Fibroblast of the aortic adventitia (primary cell): ENCODE measurements at places on chromosomes 11 and 22.
A peak's percentile ranks its signal among the peaks of the same experiment; 100 is the strongest.

DNA sequence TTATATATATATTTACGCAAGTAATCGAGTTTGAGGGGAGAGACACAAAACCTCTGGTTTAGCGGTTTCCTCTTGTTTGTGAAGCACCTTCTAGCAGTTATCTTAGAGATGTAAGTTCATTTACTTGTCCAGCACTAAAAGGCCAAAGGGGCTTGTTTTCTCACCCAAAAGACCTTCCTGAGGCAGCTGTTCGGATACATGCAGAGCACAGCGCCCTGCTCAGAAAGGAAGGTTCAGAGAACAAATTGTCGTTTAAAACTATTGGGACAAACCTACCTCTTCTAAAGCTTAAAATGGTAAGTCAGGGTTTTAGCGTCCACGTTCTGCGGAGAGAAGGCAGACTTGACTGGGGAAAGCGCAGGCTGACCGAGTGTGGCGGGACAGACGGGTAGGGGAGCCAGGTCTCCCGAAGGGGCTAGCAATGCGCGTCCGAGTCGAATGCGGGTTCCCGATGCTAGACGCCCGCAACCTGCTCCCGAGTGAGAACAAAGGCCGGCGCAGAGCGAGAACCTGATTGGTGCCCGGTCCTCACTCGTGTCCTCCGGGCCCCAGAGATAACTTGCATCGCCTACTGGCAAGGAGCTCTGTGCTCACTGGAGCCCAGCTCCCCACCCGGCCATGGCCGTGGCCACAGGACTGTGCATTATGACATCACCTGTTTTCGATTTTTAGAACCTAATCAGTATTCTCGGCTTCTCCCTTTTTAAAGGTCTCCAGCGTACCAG is 1.0 kb upstream of the SESN3 start:
- DNase-seq: peak; percentile 68

GRCh38 chr11:132114185-132114584 is 743.8 kb downstream of the NTM start:
- DNase-seq: peak; percentile 29

GRCh38 chr11:70233511-70233934 is 30.4 kb downstream of the FADD start:
- DNase-seq: peak; percentile 76

- no peak for DNase-seq
These were observed 683.5 kb upstream of the CCDC179 start for GRCh38 chr11:23543651-23544222.

DNA sequence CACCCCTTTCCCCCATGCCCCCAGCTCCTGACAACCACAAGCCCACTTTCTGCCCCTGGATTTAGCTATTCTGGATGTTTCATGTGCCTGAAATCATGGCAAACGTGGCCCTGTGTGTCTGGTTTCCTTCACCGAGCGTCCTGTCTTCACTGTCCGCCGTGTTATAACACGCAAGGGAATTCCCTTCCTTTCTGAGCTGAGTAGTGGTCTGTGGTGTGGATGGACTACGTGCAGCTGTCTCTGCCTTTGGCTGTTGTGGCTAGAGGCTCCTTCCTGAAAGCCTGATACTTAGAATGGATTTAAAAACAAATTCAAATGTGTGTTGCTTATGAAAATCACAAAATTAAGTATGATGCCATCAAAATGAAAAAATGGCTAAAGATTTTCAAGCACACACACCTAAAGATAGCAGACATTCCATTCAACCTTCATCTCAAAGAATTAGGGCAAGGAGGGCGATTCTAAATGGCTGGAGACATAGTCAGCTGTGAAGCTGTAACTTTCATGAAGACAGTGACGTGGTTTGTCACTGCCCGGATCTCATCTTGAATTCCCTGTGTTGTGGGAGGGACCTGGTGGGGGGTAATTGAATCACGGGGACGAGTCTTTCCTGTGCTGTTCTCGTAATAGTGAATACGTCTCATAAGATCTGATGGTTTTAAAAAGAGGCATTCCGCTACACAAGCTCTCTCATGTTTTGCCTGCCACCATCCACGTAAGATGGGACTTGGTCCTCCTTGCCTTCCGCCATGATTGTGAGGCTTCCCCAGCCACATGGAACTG is 30.5 kb downstream of the KCNQ1 start:
- no peak for DNase-seq

- DNase-seq: peak; percentile 14
These were observed 559 bp downstream of the MRTFA start for GRCh38 chr22:40635940-40636379.

DNA sequence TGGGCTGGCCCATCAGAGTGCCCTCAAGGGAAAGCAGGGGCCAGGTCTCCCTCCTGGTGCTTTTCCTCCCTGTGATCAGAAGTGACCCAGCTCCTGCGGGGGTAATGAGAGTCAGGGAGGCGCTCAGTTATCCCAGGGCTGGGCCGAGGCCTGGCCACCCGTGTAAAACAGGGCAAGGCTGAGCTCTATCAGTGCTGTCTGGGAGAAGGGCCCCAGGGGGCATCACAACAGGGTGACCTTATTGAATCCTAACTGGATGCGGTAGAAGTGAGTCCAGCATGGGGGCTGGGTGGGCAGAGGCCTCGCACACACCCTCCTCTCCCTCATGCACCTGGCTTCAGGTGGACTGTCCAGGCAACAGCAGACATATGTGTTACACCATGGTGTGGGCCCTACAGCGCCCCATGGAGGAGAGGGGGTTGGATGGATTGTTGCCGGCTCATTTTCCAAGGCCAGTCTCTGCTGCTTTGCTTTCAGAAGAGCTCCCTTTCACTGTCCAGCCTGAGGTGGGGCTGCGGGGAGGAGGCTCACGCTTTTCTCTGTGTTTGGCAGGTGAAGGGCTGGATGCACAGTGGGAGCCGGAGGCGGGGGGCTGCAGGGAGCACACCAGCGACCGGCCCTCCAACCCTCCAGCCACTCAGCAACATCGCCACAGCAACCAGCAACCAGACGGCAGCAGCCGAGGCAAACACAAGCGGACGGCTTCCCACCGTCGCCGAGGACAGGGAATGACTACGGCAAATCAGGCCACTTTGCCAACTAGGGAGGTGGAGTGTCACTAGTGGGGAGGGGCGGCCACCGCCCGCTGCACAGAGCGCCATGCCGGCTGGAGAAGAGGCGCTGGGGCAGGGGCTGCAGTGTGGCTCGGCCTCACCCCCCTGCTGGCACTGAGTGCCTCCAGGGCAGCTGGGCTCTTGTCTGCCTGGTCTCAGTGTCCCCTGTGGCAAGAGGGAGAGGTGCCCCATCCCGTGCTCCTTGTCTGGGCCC is 24.7 kb downstream of the GNAZ start:
- DNase-seq: no peak

DNA sequence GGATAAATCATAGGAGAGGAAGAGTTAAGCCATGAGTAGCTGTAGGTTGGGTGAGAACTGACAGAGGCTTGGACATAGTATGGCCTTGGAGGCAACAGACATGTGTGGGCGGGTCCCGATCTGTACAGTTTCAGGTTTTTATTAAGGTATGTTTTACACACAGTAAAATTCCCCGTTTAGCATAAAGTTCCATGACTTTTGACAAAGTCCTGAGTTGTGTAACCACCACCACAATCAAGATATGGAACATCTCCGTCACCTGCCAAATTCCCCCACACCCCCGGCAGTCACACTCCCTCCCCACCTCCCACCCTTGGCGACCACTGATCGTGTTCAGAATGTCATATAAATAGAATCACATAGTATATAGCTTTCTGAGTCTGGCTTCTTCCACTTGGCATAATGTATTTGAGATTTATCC is 68.1 kb downstream of the GRIK4 start:
- no peak for DNase-seq

- DNase-seq: peak; percentile 63
These were observed 53.3 kb upstream of the CD44 start for GRCh38 chr11:35085531-35086165.

GRCh38 chr11:12270215-12270797 is 107.1 kb upstream of the PARVA start:
- DNase-seq: peak; percentile 44

- DNase-seq: no peak
These were observed 45.6 kb downstream of the IGSF9B start for GRCh38 chr11:133911171-133911570.

GRCh38 chr11:86184728-86185380 is 59.7 kb upstream of the EED start:
- DNase-seq: no peak

GRCh38 chr11:81253244-81253643 is 1480.4 kb downstream of the FAM181B start:
- DNase-seq: no peak

GRCh38 chr11:111814557-111815320 is 48.5 kb upstream of the PPP2R1B start:
- DNase-seq: peak; percentile 30

GRCh38 chr11:11865449-11865848 is 23.7 kb downstream of the USP47 start:
- DNase-seq: no peak

DNA sequence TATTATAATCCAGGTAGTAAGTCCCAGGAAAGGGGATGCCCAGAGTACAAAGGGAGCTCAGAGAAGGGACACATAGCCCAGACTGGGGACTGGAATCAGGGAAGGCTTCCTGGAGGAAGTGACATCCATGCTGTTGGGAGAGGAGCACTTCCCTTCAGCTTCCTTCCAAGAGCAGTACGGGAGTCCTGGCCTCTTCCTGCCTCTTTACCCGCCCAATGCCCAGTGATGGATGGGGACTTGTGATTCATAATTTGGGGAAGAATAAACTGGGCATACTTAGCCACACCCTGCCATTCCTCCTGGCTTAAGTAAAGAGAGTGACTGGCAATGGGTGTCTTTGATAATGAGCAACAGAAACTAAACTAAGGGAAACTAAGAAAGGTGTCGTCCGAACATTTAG is 11.5 kb downstream of the C11orf91 start:
- peak; percentile 49 for DNase-seq

DNA sequence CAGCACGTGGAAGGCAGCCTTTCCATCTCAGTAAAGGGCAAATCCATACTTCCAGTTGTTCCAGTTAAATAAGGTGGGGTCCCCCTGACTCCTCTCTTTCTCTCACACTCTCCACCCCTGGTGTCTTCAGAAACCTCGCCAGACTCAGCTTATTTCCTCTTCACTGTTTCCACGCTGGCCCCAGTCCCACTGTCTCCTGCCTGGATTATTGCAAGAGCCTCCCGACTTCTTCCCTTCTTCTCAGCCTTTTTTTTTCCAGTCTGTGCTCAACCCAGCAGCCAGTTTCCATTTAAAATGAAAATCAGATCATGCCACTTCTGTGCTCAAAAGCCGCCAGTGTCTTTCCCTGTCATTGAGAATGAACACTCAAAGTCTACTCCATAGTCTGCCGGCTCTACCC is 131.4 kb downstream of the PKNOX2 start:
- peak; percentile 37 for DNase-seq

DNA sequence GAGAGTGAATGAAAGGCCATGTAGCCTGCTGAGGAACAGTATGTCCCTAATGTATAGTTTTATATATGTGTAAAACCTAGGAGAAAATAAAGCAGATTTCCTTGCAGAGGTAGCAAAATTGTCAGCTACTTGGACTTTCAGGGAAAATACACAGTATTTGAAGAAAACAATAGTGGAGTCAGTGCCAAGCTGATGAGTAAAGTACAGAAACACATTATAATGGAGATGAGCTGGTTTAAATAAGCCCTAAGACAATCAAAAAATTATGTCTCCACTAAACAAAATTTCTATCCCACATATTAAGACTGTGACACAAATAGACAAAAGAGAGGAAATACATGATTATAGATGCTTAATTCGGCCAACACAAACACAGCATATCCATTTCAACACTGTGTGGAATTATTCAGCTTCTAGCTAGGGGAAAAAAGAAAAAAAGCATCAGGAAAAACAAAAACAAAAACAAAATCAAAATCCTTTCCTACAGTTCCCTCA is 75.9 kb downstream of the MAML2 start:
- peak; percentile 43 for DNase-seq

GRCh38 chr22:47000888-47001287 is 238.4 kb downstream of the TBC1D22A start:
- no peak for DNase-seq

GRCh38 chr11:46277622-46278386 is at the start of gene CREB3L1:
CREB3L1 (plus strand) TSS chr11:46277662; CDS start chr11:46278112, 450 bp downstream.
- DNase-seq: no peak

GRCh38 chr11:19968860-19969259 is 191.4 kb downstream of the DBX1 start:
- no peak for DNase-seq

DNA sequence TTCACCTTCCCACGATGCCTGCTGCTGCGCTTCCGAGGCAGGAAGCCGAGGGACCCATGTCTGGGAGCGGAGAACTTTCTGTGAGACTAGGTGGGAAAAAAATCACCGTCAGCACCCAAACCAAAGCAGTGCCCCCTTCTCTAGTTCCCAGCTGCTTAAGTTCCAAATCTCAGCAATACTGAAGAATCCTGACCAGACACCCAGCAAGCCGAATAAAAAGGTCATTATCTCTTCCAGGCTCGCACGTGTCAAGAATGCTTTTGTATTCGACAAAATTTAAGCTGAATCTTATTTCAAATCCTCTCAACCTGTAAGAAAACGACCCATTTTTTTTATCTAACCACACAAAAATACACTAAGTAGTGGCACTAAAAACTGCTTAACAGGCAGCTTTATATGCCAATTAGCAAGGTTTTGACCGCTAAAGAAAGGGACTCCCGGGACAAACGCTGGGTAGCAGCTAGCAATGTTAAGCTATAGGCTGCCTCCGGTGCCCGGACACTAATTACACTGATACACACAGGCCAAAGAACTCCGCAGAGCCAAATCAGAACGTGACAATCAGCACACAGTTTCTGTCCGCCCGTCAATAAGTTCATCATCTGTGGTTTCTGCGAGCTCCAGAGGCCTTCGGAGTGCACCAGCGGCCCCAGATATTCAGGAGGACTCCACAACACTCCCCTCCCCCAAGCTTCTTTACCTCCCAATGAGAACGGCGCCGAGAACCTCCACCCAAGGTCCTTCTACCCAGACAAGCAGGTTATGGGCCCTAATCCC is 728 bp downstream of the RPL3 start:
- DNase-seq: no peak

GRCh38 chr11:115887727-115888126 is 383.5 kb upstream of the CADM1 start:
- no peak for DNase-seq
